LoVo (cell line): ENCODE measurements at places on chromosomes 5 and 9.

DNA sequence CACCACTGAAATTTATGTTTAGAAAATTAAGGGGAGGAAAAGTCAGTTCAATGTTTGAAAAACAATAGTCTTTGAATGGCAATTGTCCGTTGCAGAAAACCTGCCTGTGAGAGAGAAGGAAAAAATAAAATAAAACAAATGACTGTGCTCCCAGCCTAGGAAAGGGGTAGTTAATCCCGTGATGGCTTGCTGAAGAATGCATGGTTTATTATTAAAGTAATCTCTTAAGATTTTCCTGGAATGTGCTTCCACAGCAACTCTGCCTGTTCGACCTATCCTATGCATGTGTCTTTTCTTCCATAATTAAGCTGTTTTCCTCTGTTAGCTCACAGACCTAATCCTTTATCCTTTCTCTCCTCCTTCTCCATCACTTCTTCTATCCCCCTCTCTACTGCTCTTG, 2.4 kb upstream of the DAB2 start:
- DNase-seq, result no peak

GRCh38 chr5:150648294-150649107, 8.0 kb downstream of the SYNPO start:
- no peak for DNase-seq

DNA sequence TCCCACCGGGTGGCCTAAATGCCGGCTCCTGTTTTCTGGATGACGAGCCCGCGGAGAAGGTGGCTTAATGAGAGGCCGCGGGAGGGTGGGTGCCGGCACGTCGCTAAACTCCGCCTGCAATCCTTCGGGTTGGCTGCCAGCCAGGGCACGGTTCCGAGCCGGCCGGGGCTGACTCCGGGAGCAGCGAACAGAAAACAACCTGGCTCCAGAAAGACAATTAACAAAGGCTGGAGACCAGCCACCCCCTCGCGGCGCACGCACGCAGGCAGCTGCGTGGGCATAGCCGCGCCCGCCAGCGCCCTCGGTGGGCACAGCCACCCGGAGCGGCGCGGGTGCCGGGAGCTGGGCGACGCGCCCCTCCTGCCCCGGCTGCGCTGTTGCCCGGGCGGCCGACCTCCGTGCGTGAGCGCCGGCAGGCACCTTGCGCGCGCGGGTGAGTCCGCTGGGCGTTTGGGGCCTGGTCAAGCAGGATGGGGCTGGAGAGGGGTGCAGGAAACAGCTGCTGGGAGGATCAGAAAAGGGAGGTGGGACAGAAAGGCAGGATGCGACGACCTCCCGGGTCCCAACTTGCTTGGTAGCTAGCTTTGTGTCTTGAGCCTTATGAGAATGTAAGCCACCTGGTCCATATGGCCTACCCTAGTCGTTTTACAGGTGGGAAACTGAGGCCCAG, at the start of gene ARHGEF37:
Gene ARHGEF37 (plus strand): TSS at position 307 of the 670 bp plus-strand sequence. CDS start 16,272 bp downstream, outside the sequence.
- DNase-seq, result peak; percentile 83

DNA sequence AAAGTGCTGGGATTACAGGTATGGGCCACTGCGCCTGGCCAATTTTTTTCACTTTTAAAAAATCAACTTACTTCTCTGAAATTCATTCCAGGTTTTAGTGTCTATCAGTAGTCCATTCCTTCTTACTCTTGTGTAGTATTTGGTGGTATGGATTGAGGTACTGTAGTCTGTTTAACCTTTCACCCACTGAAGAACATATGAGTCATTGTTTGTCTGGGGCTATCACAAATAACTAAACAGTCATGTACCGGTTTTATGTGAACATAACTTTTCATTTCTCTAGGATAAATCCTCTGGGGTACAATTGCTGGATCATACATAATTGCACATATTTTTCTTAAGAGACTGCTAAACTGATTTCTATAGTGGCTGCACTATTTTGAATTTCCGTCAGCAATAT, 1188.0 kb upstream of the CDH9 start:
- DNase-seq, result peak; percentile 24

GRCh38 chr5:173878224-173878967, 9.8 kb upstream of the CPEB4 start:
- no peak for DNase-seq

GRCh38 chr5:122942164-122942914, 94.2 kb downstream of the PPIC start:
- no peak for DNase-seq

- no peak for DNase-seq
These were observed 91.2 kb downstream of the ZNF474 start for GRCh38 chr5:122220511-122220910.

GRCh38 chr5:132468656-132469379, 21.8 kb downstream of the IRF1 start:
- no peak for DNase-seq

- peak; percentile 37 for DNase-seq
These were observed 229.4 kb downstream of the DMAC1 start for GRCh38 chr9:7570107-7570720.

DNA sequence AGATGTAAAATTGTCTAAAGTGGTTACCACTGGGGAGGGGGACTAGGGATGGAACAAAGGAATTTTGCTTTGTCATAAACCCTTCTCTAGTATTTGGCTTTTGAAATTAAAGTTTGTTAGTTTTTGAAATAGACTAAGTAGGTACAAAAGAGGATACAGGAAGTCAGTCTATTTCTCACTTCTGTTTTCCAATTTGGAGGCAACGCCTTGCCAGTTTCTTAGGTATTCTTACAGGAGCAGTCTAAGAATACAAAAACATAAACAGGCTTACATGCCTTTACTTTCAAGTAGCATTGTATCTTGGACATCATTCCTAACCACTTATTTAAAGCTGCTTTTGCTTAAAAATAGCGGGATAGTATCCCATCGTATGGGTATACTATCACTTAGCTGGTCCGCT, 34.4 kb downstream of the ALG2 start:
- DNase-seq, result no peak

DNA sequence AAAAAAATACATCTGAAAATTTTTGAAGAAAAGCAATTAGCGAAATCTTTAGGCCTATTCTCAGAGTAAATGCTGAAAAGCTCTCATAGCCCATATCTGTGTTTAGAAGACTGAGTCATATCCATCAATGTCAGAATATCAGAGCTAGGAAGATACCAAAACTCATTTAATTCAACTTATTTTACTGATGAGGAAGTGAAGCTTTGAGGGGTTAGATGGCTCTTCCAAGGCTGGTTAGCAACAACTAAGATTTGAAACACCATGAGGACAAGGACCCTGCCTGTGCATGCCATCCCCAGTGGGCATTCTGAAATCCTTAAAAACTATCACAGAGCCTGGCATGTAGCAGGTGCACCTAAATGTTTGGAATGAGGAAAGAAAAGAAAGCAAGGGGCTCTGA, 2.5 kb downstream of the FREM1 start:
- DNase-seq, result no peak

DNA sequence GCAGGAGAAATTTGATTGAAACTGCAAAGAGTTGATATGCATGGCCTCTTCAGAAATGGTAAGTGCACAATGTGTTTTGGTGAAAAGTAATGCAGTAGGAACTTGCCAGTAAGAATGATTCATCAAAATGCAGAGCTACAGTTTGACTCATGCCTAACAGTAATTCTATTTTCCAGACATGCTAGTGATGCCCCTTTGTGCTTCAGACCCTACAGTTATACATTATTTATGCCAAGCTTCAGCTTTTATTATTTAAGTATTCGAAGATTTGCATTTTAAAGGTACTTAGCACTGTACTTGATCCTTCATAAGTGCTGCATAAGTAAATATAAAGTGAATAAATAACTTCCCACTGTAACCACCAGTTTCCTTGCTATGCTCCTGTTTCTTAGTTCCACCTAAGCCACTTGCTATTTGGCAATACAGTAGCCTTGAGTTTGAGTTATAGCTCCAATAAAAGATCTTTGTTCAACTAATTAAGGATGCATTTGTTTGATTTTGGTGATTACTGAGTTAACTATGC, 3.6 kb upstream of the SPATA31E1 start:
- DNase-seq, result peak; percentile 30

DNA sequence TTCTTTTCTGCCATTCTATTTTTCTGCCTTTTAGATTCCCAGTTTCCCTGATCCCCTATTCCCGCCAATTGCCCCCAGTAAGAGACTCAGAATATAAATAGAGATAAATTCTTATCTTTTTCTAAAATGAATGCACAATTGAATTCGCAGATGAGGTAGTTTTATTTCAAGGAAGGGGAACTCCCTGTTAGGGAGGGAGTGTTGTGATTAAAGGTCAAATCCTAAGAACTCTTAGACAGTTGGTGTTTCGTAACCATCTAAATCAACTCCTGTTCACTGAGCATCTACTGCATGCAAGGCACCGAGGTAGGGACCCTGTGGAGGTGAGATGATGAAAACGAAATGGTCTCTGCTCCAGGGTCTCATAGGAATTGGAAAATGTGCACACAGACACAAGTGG, 7.7 kb upstream of the MAP3K1 start:
- DNase-seq, result no peak

GRCh38 chr5:31047621-31048020, 145.9 kb upstream of the CDH6 start:
- DNase-seq, result no peak

DNA sequence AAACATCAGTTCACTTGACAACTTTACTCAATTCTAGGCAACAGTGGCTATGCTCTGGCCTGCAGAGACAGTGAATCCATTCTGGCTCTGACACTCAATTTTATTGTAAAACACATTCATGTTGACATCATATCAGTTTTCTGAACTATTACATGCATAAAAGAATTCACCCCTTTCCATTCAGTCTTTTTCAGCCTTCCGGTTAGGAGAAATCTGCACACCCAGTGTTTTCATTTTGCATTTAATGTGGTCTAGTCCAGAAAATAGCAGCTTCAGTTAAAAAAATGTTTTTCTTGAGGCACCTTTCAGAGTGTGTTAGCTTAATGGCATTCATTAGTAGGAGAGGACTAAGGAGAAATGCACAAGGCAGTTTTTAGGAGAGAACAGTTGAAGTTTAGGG, 95.1 kb downstream of the PBX3 start:
- no peak for DNase-seq

GRCh38 chr9:35729700-35730485, 2.1 kb downstream of the TLN1 start:
- DNase-seq, result peak; percentile 36

DNA sequence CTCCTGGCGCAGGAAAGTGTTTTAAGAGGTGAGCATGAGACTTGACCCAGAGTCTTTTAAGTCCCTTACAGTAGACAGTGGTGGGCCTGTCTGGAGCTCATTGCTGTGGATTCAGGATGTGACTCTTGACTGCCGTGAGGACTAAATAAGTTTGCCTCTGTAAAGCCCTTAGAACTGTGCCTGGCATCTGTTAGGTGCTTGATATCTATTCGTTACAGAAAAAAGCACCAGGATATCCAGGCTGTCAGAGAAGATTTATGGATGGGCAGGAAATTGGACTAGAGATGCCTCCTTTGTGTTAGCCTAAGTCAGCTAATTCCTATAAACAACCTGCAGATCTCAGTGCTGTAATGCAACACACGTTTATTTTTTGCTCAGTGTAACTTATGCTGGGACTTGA, 12.6 kb downstream of the ERGIC1 start:
- no peak for DNase-seq

DNA sequence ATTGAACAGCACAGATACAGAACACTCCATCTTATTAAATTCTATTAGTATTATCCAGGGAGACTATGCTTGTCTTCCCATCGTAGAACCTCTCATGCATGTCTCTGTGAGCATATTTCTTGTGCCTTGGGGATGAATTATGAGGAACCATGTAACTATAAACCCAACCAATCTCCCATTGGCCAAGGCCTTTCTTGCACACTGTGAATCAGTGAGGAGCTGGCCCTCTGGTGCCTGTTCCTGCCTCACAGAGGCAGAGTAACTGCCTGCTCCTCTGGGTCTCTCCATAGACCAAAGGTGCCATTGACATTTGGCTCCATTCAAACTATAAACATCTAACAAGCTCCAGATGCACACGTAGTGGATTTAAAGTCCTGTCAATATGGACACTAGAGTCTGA, 190.4 kb downstream of the ENC1 start:
- no peak for DNase-seq

DNA sequence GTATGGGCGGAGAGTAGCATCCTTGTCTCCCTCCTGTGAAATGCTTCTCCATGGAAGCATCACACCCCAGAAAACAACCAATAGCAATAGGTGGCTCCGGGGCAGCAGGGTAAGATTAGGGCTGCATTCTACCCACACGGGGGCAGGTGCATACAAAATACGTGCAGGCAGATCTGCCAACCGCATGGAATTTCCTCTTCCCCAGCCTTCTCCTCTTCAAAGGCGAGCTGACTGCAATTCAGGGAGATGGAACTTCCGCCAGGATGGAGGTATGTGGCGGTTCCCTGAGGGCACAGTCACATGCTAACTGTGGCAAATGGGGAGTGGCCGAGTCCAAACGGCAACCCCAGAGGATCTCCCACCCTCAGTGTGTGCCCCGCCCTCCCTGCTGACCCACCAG, 81.5 kb downstream of the LMNB1 start:
- no peak for DNase-seq

DNA sequence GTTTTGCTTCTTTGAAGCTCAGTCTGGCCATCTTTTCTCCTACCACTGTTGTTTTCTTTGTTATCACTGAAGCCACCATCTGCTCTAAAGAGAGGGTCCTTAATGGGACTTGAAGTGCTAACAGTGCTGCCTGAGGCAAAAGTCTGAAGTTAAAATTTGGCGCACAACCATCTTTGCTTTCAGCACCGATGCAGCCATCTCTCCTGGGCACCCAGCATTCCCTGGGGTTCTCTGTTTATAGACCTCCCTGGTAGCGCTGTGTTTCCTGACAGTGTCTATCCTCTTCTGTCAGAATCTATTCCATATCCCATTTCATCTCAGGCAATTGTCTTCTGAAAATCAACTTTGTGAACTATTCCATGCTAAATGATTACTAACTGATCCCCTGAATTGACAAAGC, 491.5 kb upstream of the MPDZ start:
- DNase-seq, result no peak

- DNase-seq, result no peak
These were observed 21.9 kb downstream of the MAN2A1 start for GRCh38 chr5:109711673-109712072.

DNA sequence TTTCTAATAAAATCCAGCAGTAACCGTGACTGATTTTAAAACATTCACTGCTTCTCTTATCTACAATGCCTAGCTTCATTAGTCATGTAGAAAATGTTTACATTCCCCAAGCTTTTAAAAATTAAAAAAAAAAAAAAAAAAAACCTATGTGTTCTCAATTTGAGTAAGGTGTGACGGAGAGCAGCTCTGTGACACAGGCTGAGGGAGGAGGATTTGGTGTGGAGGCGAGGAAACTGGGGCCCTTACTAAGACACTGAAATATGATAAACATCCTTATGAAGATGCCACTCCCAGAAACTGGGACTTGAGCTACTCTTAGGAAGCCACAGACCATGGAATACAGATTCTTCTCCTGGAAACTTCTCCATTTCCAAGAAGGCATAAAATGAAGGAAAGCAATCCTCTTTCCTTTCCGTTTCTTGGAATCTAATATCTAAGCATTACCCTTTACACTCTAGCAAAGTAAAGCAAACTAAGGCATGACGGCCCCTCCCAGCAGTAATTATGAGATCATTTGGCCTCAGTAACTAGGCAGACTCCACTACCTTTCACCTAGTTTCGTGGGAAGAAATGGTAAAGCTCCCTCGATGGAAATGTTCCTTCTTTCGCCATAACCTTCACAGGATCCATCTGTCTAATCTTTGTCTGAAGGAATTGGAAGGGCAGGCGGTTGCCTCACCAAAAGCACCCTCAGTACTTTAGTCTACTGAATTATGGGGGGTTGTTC, 23.5 kb downstream of the GRAMD2B start:
- peak; percentile 94 for DNase-seq
